ENCODE measurements at places on chromosomes 3 and 15.

DNA sequence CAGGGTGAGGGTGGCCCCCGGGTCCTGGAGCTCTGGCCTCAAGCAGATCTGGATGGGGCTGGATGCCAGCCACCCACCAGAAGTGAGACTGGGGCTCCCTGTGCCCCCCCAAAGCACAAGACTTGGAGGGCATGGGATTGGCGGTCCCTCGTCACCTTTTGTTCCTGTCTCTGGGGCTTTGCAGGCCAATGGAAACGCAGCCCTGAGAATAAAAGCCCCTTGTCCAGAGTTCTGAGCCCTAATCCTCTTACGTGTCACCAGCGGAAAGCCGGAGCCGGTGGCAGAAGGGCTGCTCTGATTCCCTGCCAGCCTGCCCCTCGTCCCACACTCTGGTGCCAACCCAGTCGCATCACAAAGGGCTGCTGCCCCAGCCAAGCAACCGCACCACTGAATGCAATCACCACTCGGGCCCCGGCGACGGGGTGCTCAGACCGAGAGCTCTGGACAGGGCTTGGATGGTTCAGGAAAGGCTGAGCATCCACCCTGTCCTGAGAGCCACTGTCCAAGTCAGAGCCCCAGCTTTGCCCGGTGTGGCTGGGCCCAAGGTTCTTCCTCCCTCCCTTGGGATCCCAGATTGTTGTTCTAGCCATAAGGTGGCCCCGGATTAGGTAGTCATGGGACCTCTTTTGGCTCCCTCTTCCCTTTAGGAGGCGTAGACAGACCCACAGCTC is 22.8 kb upstream of the ELP6 start:
- no peak for DNase-seq

GRCh38 chr3:32963871-32964270 is 12.4 kb downstream of the CCR4 start:
- DNase-seq = no peak

DNA sequence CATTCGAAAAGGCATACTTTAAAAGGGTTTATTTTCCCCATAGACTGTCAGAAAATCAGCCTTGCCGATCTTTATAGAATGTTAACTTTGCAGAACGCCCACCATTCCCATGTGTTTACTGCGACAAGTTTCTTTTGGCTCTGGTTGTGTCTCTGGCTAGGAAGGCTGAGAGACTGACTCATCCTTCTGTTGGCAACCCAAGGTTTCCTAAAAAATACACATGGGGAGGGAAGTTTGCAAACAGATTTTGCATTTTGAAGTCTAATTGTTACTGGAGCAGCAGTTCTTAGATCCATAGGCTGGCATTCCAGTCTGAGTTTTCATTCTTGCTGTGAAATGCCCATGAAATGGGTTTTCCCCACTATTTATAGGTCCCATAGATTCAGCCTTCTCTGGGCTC is 37.9 kb upstream of the MINAR1 start:
- DNase-seq = no peak

DNA sequence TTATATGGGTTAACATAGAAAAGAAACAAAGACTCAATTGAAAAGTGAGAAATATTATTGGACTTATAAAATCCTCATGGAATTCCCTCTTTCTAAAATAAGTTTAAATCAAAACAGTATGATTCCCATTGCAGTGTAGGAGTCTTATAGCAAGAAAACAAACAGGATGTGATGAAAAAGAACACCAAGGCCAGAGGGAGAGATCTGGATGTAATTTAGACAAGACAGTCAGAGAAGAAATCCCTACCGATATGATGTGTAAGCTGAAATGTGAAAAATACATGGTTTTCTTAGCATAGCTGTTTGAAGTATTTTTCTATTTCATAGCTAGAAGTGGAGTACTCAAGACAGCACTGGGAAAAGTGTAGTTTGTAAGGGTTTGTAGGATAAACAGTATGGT is 521.5 kb downstream of the RSL24D1 start:
- DNase-seq = no peak

DNA sequence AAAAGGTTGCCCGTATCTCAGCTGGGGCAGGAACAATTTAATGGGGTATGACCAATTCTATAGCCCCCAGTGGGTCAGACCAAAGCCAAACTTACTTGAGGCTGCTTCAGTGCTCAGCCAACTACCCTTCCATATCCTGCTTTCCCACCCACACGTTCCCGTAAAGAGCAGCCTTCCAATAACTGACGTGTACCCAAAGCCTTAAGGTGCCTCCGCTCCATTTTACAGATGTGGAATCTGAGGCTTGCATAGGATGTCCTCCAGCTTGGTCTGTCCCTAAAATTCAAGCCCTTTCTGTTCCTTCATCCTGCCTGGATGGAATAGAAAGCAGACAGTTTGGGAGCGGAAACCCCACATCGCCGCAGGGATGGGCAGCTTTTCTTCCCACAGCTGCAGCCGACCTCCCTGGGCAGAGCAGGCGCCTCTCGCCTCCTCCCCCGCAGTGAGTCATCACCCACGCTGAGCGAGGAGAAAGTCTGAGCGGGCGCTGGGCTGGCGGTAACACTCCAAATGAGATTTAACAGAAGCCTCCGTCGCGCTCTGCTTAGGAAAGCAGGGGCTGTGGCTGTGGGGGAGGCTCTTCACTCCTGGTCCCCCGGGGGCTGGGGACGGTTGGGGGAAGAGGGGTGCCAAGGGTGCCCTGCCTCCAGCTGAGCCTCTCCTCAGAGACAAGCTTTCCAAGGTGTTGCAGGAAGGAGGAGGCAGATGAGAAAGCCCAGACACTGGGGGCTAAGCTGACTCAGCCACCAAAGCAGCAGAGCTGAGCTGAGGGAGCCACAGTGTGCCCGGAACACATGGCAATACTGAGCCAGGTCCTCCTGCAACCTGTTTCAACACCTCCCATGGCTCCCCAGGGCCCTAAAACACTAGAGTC is 57.8 kb upstream of the HRH1 start:
- DNase-seq = peak; percentile 74

DNA sequence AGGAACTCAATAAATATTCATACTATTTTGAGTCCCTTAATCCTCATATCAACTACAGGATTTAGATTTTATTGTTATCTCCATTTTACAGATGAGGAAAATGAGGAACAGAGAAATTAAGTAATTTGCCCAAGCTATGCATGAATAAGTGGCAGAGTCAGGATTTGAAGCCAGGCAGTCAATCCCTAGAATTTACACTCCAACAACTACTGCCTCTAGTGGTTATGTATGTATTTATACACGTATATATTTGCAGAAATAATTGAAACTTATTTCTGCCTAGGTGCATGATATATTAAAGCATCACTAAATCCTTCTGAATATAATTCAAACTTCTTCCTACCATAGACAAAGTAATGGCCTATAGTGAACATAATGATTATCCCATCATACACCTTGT is 137.4 kb downstream of the SERPINI1 start:
- DNase-seq = peak; percentile 34

DNA sequence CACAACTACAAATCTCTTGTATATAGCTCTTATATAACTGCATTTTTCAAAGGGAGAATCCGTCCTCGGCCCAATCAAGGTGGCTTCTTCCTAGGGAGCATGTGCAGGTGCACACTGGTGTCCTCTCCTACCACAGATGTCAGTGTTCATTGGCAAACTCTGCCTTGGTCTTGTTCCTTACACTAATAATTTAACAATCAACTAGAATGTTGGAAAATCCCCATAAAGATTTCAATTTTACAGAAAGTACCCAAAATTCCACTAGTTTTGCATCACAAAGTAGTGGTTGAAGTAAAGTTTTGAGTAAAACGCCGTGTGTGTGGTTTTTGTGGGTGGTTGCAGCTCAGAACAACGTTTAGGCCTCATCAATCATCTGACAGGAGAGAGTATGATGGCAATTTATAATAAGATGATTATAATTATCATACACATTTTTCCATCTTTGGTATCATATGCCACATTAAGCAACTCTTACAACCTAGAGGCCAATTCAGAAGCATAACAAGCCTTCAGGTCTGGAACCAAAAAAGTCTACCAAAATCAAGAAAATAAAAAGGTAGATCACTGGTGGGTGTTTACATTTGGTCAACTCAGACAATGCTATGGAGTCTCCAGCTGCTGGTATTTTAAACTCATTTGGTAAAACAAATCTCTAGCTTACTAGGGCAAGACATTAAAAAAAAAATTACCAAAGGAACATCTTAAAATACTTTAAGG is 128.9 kb upstream of the BHLHE40 start:
- DNase-seq = no peak

- no peak for DNase-seq
Measured at GRCh38 chr3:164468055-164468454, 610.2 kb downstream of the SI start.

- no peak for DNase-seq
Measured at GRCh38 chr3:76131396-76132153, 346.2 kb upstream of the ZNF717 start.

- no peak for DNase-seq
Measured at GRCh38 chr3:133570139-133570936, 3.1 kb upstream of the CDV3 start.

DNA sequence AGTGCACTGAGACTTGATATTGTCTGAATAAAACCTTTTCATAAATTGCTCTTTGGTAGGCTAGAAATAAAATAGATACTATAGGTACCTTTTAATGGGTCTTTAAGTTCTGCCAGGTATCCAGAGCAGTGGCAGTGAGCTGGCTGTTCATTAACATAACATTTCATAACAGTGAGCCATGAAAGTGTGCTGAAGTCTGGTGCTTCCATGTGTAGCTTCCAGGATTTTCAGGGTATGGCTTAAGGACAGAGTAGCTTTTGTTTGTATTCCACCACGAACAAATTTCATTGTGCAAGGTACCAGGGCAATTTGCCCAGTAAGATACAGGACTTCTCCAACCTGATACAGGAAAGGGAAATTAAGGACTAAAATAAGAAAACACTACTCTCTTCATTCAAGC is 124.7 kb upstream of the NANOGP8 start:
- no peak for DNase-seq

DNA sequence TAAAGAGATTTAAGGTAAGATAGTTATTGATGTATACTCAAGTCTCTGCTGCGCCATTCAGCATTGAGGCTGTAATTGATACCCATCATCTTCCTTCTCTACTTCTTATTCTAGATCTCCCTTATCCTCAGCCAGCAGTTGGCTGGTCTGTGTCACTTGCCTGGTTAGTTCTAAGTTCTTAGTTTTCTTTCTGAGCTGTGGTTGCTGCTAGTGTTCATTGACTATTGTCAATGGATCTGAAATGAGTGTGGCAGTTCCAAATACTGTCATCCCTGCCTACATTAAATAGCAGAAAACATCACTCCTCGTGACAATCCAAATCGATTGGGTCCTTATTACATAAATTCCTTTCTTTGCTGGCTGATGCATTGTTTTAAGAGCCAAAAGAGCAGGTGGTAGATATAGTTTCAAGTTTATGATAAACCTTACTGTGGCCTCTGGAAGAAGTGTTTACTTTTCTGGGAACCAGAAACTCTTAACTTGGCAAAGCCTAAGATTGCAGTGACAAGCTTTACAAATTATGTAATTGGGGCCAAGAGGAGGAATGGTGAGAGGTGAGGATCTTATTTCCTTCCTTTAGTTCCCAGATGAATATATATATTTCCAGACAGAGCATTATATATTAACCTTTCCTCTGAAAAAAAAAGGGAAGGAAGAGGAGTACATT is 168.0 kb downstream of the GMNC start:
- no peak for DNase-seq

- no peak for DNase-seq
Measured at GRCh38 chr3:53775834-53776251, 70.4 kb downstream of the CHDH start.

GRCh38 chr15:84099181-84099580 is 136.4 kb upstream of the GOLGA6L4 start:
- peak; percentile 79 for DNase-seq

DNA sequence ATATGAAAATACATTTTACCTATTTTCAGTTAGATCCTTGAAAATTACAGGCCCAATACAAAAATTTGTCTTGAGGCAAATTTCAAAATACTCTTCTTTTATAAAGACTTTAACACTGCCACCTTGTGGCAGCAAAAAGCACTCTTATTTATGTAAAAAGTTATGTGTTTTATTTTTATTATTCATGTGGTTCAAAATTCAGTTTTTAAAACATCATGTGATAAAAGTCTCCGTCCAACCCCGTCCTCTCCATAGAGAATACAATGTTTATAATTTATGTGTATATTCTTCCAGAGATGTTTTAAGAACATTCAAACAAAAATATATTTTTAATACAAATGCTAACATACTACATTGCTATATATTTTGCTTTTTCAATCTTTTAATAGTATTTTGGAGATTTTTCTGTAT is 36.9 kb upstream of the TRIM59 start:
- DNase-seq = peak; percentile 83

GRCh38 chr3:111890051-111890580 is 31.1 kb downstream of the PHLDB2 start:
- no peak for DNase-seq

GRCh38 chr15:90266485-90266884 is 1.0 kb downstream of the NGRN start:
- peak; percentile 42 for DNase-seq

GRCh38 chr15:35606450-35606779 is 60.5 kb upstream of the DPH6 start:
- DNase-seq = no peak

DNA sequence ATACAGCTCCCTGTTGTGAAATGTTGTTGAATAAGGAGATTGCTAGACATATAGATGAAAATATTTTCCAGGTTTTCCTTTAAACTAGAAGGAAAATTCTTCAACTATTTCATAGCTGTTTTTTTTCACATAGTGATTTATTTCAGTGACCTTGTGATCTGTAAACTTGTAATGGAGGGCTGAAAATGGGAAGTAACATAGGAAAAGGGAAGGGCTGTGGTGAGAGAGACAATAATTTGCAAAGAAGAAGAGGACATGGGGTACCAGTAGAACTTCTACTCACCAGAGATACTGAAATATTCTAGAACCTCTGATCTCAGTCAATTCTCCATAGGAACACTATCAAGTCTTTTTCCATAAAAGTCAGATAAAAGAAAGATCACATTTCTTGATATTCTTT is 60.4 kb downstream of the PLS1 start:
- peak; percentile 22 for DNase-seq

GRCh38 chr3:96705895-96706294 is 108.5 kb upstream of the EPHA6 start:
- DNase-seq = no peak

GRCh38 chr3:197810901-197811300 is 19.8 kb downstream of the LRCH3 start:
- DNase-seq = no peak

GRCh38 chr15:99992611-99993231 is 259.5 kb upstream of the LYSMD4 start:
- DNase-seq = no peak

DNA sequence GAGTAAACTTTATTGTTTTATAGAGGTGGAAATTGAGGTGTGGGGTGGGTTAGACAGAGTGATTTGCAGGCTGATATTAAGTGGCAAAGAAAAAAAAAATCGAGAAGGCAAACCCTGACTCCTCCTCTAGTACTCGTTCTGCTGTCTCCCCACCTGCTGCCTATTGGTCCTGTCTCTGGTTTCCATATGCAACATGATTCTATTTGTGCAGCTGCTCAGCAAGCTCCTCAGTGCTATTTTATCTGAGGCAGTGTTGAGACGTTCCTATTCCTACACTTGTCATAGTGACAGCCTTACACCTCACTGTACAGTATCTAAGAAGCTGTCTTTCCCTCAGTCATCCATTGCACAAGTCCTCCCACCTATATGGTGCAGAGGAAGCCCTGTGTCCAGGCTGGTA is 45.1 kb downstream of the RSL24D1 start:
- DNase-seq = no peak

GRCh38 chr3:197463279-197463678 is 92.5 kb downstream of the BDH1 start:
- no peak for DNase-seq

All from hematopoietic multipotent progenitor cell treated with erythropoietin and hydrocortisone succinate and interleukin-3 and kit ligand, for 4 days (in vitro differentiated cells).